ENCODE measurements at places on chromosomes 13 and 19.

DNA sequence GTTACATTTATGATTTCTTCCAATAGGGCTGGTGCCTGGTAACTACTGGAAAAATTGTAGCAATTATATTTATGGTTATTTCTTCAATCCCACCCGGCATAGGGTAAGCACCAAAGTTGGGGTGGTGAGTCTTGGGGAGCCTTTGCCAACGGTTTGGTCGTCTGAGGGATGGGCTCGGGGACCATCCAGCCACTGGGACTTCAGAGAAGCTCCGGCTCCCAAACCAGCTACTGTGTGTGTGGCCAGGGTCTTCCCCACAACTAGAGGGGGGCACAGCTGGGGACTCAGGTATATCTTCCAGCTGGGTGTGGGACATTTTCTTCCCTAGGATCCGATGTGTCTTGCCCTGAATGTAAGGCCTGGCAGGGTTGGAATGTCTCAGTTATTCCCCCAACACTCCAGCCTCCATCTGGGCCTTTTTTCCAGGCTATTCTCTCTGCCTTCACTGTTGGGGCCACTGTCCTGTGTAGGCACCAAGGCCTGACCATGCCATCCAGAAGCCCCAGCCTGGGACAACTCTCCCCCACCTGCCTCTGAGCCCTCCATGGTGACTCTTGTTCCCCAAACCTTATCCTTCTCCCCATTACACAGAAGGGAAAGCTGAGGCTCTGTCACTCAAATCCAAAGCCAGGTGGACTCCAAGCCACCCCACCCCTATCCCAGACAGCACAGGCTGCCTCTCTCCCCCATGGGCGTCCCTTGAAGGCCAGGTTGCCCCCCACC lies 1.1 kb upstream of the IFI30 start:
- no peak for DNase-seq

- no peak for DNase-seq
Observed at GRCh38 chr19:11261971-11262839, at the start of gene DOCK6. Gene DOCK6 (minus strand): TSS chr19:11262524. CDS start chr19:11262440, 84 bp downstream.

DNA sequence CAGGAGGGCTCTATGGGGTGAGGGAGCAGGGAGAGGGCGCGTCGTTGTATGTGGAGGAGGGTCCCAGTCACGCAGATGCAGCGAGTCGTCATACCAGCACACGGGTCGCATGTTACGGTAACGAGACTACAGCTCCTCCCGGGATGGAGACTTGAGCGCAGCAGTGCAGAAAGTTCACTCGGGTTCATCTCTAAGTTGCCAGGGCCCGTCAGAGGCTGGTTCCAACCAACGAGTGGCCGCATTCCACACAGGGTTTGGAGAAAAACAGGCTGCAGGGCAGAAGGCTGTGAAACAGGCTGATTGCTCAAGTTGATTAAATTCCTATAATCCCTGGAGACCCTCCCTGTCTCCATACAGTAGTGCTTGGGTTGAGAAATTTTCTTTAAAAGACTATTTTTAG lies 21.9 kb upstream of the TTYH1 start:
- DNase-seq = no peak

- peak; percentile 97 for DNase-seq
Observed at GRCh38 chr19:36687214-36688056, at the start of gene ZNF567. Gene ZNF567 (plus strand): TSS chr19:36687612. CDS start chr19:36694868, 7,256 bp downstream.

- DNase-seq = no peak
Observed at GRCh38 chr13:42047561-42048341, 697 bp upstream of the DGKH start.

- no peak for DNase-seq
Observed at GRCh38 chr13:32021785-32022184, 9.8 kb upstream of the FRY start.

- no peak for DNase-seq
Observed at GRCh38 chr19:47495478-47496372, 11.7 kb upstream of the KPTN start.

DNA sequence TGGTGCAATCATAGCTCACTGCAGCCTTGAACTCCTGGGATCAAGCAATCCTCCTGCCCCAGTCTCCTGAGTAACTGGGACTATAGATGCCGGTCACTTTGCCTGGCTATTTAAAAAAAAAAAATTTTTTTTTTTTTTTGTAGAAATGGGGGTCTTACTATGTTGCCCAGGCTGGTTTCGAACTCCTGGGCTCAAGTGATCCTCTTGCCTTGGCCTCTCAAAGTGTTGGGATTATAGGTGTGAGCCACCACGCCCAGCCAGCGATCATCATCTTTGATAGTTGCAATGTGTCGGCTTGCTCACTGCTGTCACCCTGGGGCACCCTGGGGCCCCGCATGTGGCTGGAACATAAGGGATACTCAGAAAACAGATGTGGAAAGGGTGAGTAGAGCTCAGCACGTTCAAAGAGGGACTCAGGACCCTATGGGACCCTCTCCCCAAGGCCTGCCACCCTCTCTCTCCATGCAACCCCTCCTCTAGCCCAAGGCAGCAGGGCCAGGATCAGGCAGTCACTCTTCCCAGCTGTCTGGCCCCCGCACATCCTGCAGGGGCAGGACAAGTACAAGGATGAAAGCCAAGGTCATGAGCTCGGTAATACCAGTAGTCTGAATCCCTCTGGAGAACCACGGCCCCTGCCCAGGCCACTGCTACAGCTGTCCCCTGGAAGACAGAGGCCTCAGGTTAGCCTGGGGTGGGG lies 6.5 kb upstream of the CCL25 start:
- no peak for DNase-seq

DNA sequence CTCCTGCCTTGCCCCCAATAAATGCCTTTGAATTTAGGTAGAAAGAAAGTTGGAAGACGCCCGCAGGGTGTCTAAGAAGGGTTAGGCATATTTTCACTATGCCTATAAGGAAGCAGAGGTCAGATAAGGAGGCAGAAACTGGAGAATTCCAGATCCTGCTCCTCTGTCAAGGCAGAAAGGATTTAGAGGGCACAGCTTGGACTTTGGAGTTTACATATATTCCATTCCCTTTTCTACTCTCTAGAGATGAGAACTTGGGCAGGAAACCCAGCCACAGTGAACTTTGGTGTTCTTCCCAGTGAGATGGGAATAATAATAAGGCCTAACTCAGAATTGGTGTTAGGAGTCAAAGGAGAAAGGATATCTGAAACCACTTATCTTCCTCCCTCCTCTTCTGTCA lies 37.4 kb downstream of the CCNE1 start:
- DNase-seq = no peak

DNA sequence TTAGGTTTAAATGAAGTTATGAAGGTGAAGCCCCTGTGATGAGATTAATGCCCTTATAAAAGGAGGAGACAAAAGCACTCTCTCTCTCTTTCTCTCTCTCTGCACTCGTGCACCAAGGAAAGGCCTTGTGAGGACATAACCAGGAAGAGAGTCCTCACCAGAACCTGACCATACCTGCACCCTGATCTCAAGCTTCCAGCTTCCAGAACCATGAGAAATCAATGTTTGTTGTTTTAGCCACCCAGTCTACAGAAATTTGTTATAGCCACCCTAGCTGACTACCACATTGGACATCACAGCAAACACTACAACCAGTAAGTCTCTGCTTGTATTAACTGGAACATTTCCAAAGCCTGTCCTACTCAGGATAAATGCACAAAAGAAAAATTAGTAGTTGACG lies 34.7 kb upstream of the WDFY2 start:
- no peak for DNase-seq

GRCh38 chr13:23960566-23961156 lies 63.4 kb upstream of the C1QTNF9B start:
- DNase-seq = peak; percentile 14

- no peak for DNase-seq
Observed at GRCh38 chr13:109622006-109622405, 164.4 kb downstream of the IRS2 start.

DNA sequence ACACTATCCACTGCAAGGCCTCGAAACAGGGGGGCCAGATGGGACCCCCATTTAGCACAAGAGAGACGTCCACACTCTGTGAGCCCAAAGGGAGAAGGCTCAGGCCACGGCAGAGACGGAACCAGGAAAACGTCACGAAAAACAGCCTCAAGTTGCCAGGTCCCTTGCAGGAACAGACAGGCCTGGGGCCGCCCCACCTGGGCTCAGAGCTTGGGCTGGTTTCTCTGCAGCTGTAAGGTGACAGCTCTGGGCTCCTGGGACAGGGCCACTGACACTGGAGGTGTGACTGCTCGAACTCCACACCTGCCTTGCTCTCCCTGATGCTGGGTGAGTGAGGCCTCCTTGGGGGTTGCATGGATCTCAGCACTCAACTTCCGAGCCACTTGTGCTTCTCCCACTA lies 3.2 kb downstream of the ZNF787 start:
- no peak for DNase-seq

GRCh38 chr19:1311543-1312091 lies 25.9 kb downstream of the EFNA2 start:
- no peak for DNase-seq

- no peak for DNase-seq
Observed at GRCh38 chr19:1491114-1491848, at the start of gene REEP6. Gene REEP6 (plus strand): TSS chr19:1491181. CDS start chr19:1491270, 89 bp downstream.

DNA sequence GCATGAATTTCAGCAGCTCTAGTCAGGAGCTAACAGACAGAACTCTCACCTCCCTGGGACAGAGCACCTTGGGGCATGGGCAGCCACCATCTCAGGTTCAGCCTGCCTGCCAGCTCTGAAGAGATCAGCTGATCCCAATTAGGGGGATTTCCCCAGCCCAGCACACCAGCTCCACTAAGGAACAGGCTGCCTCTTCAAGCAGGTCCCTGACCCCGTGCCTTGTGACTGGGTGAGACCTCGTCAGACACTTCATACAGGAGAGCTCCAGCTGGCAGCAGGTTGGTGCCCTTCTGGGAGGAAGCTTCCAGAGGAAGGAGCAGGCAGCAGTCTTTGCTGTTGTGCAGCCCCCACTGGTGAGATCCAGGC lies 84.5 kb upstream of the UFM1 start:
- DNase-seq = no peak

GRCh38 chr13:42970824-42971690 lies 21.0 kb downstream of the EPSTI1 start:
- DNase-seq = peak; percentile 35
